ENCODE measurements at places on chromosomes 5 and 9.

- no peak for DNase-seq
These were observed 63.2 kb upstream of the RPS23 start for GRCh38 chr5:82341325-82341724.

DNA sequence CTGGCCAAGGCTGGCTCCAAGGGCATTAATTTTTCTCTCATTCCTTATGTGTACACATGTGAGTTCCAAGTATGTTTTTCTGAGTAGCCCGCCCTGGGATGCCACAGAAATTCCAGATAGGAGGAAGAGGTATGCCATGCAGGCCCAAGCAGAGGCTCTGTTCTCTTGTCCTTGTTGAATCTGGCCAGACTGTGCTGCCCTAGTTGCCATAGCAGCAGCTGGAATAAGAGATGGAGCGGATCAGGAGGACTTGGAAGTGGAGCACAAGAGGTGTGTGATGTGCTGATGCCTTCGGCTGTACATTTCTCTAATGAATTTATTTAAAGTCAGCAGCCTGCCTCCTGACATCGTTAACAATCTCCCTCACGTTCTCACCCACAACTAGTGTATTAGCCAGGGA, 235.6 kb upstream of the RPS23 start:
- DNase-seq, result no peak

GRCh38 chr9:107862881-107863280, 373.3 kb upstream of the KLF4 start:
- no peak for DNase-seq

- DNase-seq, result no peak
These were observed 12.5 kb upstream of the ZDHHC11 start for GRCh38 chr5:863244-863805.

- DNase-seq, result peak; percentile 1
These were observed 275.9 kb downstream of the DMRTA1 start for GRCh38 chr9:22722492-22722891.

DNA sequence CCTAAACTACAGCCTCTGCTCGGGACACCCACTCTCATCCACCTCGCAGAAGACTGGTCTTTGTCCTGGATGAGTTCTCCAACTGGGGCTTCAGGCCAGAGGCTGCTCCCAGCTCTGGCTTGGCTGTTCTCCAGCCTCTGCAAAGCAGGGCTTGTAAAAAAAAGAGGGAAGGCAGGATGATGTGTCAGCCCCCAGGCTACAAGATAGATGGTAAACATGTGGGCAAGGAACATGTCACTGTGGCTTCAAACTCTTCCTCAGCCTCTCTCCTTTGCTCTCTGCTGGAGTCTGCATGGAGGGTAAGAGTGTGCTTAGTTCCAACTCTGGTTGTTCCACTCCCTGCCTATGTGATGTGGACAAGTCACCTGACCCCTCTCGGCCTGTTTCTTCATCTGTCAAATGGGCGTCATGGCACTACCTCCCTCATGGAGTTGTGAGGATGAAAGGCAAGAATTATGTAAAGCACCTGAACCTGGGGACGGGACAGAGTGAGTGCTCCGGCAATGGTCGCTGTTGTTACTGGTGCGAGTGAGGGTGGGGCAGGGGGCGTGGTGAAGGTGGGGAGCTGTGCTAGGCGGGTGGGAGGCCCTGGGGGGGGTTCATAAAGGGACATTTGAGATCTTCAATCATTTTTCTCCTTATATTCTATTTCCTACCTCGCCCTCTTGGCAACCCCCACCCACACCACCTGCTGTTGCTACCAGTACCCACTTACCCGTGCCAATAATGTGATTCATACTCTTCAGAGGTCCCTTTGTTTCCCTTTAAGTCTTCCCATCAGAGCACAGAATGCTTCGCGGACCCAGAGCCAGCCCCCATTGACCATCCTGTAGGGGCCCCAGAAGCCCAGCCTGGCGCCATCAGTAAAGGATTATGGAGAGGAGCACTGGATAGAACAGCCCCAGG, 6.8 kb upstream of the ZNF79 start:
- peak; percentile 35 for DNase-seq

GRCh38 chr9:97412626-97413385, 910 bp downstream of the TDRD7 start:
- DNase-seq, result peak; percentile 40

DNA sequence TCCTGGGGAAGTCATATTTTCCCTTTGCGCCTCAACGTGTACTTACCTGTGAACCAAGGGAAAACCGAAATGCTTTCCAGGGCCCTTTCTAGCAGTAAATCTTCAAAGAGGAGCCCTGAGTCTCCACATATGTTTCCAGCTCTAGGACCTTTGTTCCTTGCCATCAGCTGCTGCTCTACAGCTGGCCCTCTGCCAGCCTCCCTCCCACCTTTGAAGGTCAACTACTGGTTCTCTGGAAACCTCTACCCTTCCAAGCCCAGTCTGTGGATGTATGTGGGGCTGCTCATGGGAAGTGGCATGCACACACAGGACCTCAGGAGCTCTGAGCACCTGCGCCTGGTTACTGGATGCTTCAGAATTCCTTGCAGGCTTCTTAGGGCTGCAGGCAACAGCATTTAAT, 117.2 kb downstream of the PSD2 start:
- no peak for DNase-seq

DNA sequence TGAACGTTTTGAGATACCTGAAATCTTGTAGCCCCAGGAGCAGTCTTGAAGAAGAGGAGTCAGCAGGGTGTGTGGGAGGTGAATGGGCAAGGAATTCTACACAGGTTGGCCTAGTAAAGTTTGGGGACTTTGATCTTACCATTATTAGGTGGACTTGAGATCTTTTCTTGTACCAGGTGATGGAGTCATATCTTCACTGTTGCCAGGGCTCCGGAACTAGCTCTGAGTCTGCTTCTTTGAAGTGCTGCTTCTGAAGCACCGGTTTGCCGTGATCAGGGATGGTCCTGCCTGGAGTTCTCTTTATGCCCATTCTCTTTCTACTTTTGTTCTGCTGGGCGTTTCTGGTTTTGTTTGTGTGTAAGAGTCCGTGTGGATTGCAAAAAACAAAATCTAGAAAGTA, 27.4 kb downstream of the RCL1 start:
- no peak for DNase-seq

DNA sequence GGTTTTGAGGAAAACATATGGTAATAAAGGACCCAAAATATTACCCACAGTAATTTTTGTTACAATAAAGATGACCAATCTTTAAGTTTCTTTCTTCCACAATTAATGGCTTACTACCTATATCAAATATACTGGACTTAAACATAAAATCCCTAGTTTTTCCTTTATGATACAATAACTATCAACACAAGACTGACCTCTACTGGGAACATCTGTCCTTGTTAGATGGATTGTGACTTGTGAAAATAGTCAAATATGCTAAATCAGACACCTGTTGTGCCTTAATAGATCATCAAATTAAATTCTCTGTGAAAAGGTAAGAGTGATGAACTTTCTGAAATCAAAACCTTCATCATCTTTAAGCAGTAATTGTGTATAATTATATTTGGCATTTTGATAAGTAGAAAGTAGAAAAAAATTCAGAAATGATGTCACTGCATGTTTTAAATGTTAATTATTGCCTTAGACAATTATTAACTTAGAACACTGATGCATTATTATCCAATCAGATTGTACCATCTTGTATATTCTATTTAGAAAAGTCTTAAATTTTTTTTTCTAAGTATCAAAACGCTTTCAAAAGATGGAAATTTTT, 113.6 kb downstream of the DEPDC1B start:
- no peak for DNase-seq

DNA sequence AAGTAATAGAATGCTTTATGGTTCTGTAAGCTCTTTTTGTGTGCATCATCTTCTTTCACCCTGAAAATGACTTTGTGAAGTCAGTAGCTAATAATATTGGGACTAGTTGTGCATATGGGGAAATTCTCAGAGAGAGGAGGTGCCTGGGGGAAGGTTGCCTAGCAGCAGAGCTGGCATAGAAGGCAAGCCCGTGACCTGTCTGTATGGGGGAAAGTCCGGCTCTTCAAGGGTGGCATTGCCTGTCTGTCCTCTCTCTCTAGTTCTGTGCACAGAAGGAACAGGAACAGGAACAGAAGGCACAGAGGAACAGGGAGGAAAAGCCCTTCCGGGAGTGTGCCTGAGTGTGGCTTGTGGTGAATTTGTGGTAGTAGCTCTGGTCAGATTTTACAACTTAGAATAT, 33.1 kb downstream of the SH3GL2 start:
- no peak for DNase-seq

- DNase-seq, result no peak
These were observed 39.8 kb downstream of the ANXA2R start for GRCh38 chr5:43000111-43000840.

DNA sequence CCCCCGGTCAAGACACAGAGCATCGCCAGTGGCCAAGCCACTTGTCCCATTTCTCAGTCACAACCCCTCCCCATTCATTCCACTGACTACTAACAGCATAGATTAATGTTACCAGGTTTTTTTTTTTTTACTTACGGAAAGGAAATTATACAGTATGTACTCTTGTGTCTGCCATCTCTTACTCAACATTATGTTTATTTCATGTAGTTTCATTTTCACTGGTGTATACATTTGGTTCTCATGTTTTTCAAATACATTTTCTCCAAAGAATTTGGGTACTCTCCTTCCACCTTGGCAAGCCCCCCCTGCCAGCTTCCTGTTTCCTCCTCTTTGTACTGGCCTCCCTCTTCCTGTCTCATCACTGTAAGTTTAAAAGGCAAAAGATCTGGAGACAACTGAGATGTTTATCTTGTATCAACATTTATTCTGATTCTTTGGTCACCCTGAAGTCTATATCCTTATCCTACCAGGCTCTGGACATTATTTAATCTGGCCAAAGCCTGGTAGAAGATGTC, 207.3 kb downstream of the SAXO1 start:
- no peak for DNase-seq

DNA sequence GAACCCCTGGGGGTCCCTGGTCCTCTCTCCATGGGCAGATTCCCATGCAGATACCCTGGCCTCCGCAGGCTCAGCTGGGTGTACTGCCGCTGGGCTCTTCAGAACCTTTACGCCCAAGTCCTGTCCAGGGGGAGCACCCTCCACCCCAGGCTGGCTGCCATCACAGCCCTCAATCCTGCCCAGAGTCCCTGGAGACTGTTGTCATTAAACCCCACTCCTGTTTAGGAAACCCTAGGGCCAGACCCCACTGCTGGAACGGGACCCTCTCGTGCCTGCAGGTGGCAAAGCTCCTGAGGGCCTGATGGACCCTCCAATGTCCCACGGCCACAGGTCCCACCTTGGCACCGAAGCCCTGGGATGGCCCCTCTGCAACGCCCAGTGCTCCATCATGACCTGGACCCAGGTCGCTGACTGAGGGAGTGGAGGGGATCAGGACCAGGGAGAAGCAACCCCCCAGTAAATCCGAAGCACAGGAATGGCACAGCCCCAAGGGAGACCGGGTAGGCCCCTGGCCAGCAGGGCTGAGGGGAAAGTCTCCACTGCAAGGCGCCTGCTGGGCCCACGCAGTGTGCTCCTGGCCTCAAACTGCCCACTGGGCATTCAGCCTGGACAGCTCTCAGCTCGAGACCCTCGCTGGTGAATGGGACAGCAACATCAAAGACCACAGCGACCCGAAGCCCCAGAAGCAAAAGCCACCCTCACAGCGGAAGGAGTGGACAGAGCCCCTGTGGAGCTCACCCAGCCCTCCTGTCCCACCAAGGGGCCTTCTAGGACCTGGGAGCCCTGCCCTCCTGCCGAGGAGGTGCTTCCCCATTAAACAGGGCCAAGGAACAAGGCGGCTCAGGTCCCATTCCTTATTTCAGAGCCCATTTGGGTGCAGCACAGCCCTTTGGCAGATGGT, 8.3 kb downstream of the ZDHHC11B start:
- DNase-seq, result no peak

- no peak for DNase-seq
These were observed 6.3 kb upstream of the TAF11L3 start for GRCh38 chr5:17511775-17512325.

DNA sequence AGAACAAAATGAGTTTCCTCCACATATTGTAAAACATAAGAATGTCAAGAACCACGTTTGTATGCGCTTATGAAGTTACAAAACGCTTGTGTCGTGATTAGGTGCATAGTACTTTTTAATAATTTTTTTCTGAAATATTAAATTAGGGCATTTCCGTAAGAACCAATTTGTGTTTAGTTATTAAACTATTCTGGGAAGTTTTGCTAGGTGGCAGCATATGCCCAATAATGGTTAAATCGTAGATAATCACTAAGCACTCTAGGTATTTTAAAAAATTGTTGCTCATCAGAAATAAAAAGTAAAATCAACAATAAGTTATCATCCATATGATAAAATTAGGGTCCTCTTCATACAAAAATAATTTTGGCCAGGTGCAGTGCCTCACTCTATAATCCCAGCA, 5.4 kb downstream of the SRFBP1 start:
- DNase-seq, result no peak
